ENCODE measurements at places on chromosomes 2 and 18.

DNA sequence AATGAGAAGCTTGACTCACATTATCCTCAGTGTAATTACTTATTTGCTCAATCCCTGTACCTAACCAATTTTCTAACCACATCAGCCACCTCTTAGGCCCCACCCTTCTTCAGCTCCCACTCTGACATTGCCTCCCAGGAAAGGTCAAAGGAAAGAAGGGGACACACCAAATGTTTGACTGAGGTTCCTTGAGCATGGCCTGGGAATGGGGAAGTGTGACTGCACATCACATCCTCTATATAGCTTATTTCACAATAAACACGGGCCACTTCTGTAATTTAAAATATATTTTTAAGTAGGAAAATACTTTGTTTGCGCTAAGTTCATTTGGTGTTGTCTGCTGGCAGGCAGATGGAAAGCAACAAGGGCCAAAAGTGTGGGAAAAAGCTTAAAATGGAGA, 3.0 kb upstream of the FIGLA start:
- DNase-seq, result no peak

- no peak for DNase-seq
Measured at GRCh38 chr18:77896586-77897252, 647.1 kb downstream of the GALR1 start.

GRCh38 chr2:120575966-120576365, 159.7 kb upstream of the GLI2 start:
- DNase-seq, result no peak

DNA sequence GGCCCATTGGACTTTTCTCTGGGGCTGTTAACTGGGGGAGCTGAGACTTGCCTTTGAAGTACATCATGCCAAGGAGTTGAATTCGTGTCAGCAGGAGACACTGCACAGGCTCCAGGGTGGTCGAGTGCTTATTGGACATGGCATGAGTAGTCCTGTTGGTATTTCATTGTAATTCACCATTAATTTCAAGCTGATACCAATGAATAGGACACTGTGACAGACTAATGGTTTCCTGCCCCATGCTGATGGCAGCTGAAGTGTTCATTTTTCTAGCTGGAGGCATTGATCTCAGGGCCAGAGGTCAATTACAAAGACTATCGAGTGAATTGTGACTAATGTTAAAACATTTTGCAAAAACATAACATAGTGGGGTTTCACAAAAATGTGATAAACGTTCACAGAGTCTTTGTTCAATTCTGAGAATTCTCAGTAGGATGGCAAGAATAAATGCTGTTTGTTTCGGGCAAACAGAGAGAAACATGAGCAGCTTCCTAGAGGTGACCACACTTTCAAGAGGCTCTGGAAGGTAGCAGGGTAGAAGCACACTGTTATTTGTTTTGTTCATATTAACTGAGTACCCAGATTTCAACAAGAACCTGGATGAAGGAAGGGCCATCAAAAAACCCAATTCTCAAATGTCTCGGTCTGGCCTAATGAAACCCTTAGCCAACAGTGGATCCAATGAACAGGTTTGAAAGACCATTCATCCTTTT, 90.6 kb upstream of the ARL4C start:
- no peak for DNase-seq

GRCh38 chr2:12967804-12968203, 251.1 kb downstream of the TRIB2 start:
- no peak for DNase-seq

DNA sequence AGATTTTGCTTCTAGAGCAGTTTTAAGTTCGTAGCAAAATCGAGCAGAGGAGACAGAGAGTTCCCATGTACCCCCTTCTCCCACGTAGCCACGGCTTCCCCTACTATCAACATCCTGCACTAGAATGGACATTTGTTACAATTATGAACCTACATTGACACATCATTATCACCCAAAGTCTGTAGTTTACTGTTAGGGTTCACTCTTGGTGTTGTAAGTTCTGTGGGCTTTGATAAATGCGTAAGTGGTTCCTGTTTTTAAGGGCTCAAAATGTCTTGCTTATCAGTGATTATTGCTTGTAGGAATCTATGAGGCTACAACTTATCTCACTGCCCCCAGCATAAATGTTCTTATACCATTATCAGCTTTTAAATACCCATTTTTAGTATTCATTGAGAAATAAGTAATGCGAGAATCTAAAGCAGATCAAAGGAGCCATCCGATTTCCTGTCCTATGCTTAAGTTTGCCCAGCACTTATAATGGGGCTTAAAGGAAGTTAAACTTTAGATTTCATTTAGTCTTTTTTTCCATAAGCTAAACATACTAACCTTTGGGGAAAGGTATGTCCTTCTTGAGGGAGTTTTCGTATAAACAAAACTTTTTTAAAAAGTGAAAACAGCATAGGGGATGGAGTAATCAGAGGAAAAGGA, 118.7 kb downstream of the HAUS1 start:
- no peak for DNase-seq

DNA sequence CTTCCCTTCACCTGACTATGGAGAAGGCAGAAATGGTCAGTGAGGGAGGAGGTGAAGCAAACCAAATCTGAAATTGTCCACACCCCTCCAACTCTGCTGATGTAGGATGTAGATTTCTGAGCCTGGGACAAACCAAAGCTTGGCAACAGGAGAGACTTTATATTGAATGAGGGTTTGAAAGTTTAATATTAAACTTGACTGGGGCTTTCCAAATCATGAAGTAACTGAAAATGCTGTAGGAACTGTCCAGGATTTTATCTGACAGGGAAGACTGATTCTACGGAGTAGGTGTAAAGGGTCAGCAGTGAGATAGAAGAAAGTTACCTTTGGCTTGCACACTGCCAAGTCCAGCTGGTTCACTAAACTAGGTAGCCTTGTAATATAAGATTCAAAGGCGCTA, 194.5 kb downstream of the TDRD15 start:
- DNase-seq, result no peak

GRCh38 chr2:7732497-7732896, 815.3 kb downstream of the RNF144A start:
- no peak for DNase-seq

DNA sequence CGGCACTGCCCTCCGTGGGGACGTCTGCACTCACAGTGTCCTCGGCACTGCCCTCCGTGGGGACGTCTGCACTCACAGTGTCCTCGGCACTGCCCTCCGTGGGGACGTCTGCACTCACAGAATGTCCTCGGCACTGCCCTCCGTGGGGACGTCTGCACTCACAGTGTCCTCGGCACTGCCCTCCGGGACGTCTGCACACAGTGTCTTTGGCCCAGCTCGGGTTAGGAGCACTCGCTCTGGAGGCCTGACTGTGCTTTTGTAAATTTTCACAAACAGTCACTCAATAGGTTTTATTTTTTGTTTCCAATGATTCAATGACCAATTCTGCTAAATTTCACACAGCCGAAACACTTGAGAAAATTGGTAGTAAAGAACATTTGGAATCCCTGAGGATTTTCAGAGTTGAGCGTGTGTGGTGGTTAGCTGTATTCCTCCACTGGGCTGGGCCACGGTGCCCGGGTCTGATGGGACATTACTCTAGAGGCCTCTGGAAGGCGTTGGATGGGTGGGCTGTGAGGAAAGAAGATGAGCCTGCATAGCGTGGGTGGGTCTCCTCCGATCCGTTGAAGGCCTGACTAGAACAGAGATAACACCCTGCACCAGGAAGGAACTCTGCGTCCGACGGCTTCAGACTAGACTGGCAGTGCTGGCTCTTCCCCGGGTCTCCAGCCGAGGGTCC, 134.8 kb downstream of the RTP5 start:
- DNase-seq, result peak; percentile 26
